ENCODE measurements at places on chromosomes 2 and 18.

DNA sequence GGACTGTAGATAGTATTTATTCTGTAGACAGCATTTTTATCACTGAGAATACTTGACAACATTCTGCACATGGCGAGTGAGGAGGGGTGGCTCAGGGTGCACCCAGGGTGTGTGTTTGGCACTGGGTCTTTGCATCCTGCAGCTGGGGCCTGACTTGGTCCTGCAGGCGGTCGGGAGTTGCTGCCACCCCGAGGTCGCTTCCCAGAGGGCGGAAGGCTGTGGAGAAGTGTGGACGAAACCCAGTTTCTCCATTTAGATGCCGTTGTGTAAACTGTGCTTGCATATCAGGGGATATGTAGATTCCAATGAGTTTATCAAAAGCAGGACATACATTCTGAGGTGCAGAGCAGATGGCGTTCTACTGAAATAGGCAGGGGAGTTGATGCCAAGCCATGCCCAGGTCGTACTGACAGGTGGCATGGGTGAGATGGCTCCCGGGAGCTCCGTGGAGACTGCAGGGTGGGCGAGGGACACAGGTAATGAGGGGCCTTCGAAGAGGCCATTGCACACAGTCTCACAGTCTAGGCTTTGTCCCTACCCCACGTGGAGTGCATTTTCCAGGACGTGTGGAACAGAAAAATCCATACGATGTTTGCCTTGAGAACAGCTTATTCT is 74.5 kb downstream of the RTP5 start:
- no peak for DNase-seq

- DNase-seq: no peak
Measured at GRCh38 chr2:6072276-6072675, 380.1 kb downstream of the SOX11 start.

DNA sequence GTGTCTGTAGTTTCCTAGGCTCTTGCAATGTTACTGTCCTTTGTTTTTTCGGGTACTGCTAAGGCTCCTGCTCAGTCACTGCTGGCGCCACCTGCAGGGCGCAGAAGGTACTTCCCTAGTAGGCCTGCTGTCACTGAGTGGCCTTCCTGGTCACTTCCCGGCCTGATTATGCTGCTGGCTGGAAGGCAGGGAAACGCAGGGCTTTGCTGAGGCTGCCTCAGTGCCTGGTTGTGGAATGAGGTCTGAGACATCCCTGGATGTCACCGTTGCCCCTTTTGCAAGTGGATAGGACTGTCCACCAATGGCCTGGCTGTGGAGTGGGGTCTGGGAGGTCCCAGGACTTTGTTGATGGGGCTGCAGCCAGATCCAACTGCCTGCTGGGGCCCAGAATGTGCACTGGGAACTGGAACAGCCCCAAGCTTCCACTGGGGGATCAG is 13.1 kb downstream of the DAW1 start:
- DNase-seq: peak; percentile 54

DNA sequence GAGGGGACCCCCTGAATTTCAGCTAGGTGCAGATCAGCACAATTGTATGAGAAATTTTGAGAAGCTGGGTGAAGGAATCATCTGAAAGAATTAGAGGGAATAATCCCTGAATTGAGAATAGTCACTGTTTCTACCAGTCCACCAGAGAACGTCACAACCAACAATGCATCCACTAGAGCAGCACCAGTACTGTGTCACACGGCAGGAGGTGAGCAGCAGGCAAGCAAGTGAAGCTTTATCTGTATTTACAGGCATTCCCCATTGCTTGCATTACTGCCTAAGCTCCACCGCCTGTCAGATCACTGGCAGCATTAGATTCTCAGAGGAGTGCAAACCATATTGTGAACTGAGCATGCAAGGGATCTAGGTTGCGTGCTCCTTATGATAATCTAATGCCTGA is 40.7 kb downstream of the GDF7 start:
- DNase-seq: no peak

DNA sequence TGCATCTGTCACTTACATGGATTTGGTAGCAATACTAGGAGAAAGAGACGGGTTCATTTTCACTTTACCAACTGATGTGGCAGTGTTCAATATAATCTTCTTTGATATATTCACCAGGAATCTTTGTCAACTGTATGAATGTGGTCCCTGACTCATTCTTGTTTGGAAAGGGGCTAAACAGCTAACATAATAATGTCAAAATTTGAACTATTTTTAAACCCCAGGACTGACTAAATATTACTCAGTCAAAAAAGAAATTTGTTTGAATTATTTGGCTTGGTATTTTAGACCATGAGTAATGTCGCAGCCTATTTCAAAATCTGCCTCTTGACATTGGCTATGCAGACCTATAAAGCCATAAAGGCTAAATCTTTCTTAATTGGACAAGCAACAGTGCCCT is 413.7 kb upstream of the RGPD4 start:
- no peak for DNase-seq

- DNase-seq: no peak
Measured at GRCh38 chr2:109120166-109120565, 8.8 kb upstream of the SH3RF3 start.

DNA sequence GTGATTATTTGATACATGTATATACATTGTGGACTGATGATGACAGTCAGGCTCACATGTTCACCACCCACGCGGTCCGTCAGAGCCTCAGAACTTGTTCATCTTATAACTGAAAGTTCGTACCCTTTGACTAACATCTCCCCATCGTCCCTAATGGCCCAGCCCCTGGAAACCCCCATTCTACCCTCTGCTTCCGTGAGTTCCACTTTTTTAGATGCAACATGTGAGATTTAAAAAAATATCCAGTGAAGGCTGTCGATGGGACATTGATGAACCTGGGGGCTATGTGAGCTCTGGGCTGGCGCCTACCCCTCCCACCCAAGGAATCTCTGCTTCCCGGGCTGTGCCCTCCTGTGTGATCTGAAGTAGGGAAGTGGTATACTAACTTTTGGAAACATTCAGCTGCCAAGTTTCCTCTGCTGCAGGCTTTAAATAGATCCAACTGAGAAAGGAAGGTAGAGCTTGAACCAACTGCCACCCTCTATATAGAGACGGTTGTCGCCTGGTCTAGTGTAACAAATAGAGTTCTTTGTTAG is 163.8 kb downstream of the FAM210A start:
- peak; percentile 41 for DNase-seq

- DNase-seq: no peak
Measured at GRCh38 chr2:8263901-8264300, 418.0 kb upstream of the ID2 start.

- DNase-seq: peak; percentile 7
Measured at GRCh38 chr2:224039080-224039769, at the start of gene SERPINE2. Gene SERPINE2 (minus strand): TSS chr2:224039286. CDS start chr2:224001900, 37,386 bp downstream.

- DNase-seq: no peak
Measured at GRCh38 chr2:152395572-152395971, 60.6 kb downstream of the FMNL2 start.

GRCh38 chr2:221178139-221178538 is 394.0 kb downstream of the EPHA4 start:
- DNase-seq: no peak

DNA sequence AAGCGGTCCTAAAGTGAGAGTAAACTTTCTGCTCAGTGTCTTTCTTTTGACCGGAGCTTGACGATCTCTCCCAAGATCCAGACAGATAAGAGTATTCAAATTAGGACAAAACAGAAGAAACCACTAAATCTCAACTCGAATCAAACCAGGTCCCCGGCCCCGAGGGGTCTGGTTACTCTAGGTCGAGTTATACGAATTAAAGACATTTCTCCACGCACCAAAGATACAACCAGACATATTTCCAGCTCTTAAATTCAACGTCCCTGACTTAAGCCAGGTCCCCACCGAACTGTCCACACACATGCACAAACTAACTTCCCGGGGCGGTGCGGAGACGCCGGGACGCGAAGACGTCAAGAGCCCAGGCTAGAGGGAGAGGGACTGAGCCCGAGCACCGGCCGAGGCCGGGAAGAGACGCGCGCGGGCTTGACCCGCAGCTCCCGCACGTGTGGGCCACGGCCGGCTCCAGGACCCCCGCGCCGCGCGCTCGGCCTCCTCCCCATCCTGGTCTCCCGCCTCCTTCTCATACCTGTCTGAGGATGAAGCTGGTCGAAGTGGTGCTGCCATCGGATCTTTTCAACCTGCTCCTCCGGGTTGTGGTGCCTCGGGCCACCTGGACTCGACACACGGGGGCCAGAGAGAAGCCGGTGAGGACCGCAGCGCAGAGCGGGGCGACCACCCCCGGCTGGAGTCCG is 896 bp downstream of the CACNB4 start:
- no peak for DNase-seq

GRCh38 chr2:6806604-6807003 is 59.1 kb downstream of the CMPK2 start:
- no peak for DNase-seq

GRCh38 chr2:127377262-127377661 is 10.5 kb downstream of the MAP3K2 start:
- no peak for DNase-seq

DNA sequence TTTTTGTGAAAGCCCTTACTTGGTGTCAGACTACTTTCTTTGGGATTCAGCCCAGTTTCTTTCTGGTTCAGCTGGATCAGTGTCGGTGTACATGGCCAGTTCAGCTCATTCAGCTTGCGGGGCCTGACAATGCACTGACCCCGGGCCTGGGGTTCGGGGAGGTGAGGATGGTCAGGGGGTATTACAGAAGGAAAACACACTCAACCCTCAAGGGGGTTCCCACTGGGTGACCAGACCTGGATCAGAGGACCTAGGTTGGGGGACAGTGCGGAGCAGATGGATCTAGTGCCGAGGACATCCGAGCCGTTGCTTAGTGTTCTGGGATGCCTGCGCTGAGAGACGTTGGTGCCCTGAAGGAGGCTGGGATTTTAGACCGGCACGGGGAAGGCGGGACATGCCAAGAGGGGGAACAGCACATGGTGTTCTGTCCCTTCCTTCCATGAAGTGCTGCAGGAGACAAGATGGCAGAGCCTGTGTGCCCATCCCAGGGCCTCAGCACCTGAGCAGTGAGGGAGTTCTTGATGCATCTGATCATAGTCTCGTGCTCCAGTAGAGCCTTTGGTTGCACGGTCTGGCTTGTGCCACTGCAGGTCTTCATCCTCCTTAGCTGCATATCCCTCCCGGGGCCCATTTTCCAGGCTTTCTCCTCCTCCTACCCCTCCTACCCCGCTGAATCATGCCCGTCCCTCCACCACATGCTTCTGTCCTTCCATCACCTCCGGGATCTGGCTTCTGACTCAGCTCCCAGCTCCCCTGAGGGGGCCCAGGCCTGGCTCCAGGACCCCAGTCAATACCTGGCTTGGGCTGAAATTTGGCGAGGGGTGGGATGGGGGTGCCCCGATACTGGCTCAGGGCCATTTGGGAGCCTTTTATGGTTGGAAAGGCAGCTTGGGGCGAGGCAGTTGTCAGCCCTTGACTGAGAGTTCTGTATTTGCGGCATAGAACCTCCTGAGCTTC is 18.0 kb downstream of the SPEG start:
- DNase-seq: no peak

DNA sequence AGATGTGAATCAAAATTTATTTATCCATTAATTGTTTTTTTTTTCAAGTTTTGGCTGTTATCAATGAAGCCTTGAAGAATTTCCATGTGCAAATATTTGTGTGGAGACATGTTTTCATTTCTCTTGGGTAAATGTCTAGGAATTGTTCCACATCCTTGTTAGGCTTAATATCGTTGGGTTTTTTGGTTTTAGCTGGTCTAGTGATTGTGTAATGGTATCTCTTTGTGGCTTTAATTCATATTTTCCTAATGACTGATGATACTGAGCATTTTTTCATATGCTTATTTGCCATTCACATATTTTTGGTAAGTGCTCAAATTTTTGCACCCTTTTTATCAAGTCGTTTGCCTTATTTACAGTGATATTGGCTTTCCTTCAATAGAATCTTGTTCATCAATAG is 250.3 kb upstream of the EPHA4 start:
- no peak for DNase-seq

DNA sequence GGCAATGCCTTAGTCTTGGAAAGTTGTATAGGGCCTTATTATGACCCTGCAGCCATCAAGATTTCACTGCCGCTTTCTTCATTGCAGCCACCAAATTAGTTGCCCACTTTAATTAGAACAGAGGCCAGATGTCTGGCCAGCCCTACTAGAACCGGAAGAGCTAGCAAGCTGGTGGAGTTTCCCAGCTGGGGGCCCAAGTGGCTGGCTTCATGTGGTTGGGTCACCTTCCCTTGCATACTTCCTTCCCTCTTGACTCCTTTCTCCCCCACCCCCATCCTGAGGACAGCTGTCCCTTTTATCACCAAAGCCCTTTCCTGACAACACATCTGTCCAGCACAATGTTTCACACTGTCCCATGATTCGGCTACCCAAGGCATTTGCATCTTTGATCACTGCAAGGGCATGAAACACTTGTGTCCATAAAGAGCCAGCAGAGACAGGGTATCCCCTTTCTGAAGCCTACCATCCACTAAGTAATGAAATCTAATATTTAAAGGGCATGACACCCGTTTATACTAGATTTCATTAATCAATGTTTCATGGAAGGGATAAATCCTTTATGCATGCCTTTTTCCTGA is 187.2 kb downstream of the BCL11A start:
- DNase-seq: no peak

DNA sequence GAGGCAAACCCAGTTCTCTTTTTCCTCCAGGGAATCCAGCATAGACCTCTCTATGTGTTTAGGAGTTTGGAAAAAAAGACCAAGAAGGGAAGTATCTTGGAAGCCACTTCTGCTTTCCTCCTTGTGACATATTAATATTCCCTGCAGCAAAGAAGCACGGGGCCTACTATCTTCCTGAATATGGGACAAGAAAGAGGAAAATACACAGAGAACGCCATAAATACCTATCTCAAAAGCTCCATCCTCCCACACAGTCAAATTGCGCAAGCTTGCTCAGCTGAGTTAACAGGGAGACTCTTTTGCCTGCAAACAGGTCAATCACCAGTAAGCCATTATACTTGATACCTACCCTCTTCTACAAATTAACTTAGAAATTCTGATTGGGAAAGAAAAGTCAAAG is 16.7 kb upstream of the RAPH1 start:
- no peak for DNase-seq

DNA sequence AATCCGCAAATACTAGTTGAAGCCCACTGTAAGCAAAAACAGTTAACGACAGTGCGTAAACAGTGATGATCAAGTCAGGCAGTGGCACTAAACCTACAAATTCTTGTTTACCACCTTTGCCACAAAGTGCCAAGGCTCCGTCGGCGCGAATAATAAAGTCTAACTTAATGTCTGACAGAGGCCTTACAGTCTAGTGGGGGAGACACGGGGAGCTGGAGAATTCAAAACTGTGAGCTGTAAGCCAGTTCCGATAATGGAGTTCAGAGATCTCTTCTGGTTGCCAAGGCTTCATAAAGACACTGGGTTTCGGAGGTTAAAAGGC is 284 bp upstream of the EXOC6B start:
- DNase-seq: no peak

GRCh38 chr2:186607660-186608324 is 17.9 kb downstream of the ITGAV start:
- DNase-seq: no peak

- DNase-seq: no peak
Measured at GRCh38 chr2:238910751-238911351, 63.0 kb downstream of the TWIST2 start.

- DNase-seq: no peak
Measured at GRCh38 chr2:172735582-172736423, at the start of gene RAPGEF4. Gene RAPGEF4 (plus strand): TSS chr2:172735845. CDS start chr2:172735984, 139 bp downstream.

- DNase-seq: no peak
Measured at GRCh38 chr2:151028691-151029176, 232.9 kb downstream of the RBM43 start.

Data from CD4-positive, alpha-beta T cell treated with Interleukin-2 at 100 ng/mL for 4 hours (primary cell).